ENCODE measurements at places on chromosomes 1 and 21. TPM values are rescaled to one million over a fixed set of nuclear protein-coding genes. Genes with fewer than 3 reads are reported as not detected.

The OR2T12 gene
- polyA plus RNA-seq, result not detected

The REG4 gene
- 0.34 TPM for polyA plus RNA-seq

The RAP1GAP gene
- polyA plus RNA-seq, result 200 TPM

The COL9A2 gene
- polyA plus RNA-seq, result 16.6 TPM

The HLX gene
- polyA plus RNA-seq, result 4.7 TPM

The FCRLA gene
- not detected for polyA plus RNA-seq

The LMOD1 gene
- 9.5 TPM for polyA plus RNA-seq

The EIF4G3 gene
- 14.8 TPM for polyA plus RNA-seq

The SCAF4 gene
- 7.4 TPM for polyA plus RNA-seq

The OR2L3 gene
- not detected for polyA plus RNA-seq

The TPTE gene
- not detected for polyA plus RNA-seq

The CNR2 gene
- not detected for polyA plus RNA-seq

The ZNF695 gene
- polyA plus RNA-seq, result not detected

The PRR9 gene
- polyA plus RNA-seq, result not detected

The OR2T33 gene
- polyA plus RNA-seq, result not detected

The FCN3 gene
- 240 TPM for polyA plus RNA-seq

The RNU1-2 gene
- polyA plus RNA-seq, result 26.8 TPM

The GIPC2 gene
- polyA plus RNA-seq, result 20.3 TPM

The IFFO2 gene
- polyA plus RNA-seq, result 7.5 TPM

The KCNA2 gene
- polyA plus RNA-seq, result 0.09 TPM

- DNase-seq, result no peak
These were observed 9.8 kb downstream of the ATP13A2 start for GRCh38 chr1:17001760-17002523.

DNA sequence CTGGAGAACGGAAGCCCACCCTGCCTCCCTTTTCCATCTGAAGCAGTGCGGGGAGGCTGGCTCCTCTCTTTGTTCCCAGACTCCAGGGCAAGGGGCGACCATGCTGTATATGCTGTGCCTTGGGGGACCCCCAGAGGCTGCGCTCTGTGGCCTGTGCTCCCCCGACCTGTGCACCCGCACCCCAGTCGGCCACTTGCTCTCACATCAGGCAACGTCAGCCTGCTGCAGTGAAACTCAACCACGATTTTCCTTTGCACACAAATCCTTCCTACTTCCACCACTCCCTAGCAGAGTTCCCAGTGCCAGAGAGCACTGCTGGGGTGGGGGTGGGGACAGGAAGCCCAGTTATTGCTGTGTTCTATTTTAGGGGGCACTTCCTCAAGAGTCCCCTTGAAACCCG is 52.5 kb downstream of the SIM2 start:
- no peak for DNase-seq

GRCh38 chr1:147169840-147170674 is 2.2 kb downstream of the PRKAB2 start:
- DNase-seq, result no peak

- peak; percentile 88 for DNase-seq
These were observed at the start of gene MAN1A2 for GRCh38 chr1:117367046-117368025. TSS of gene MAN1A2 (plus strand) at chr1:117367449. CDS start at chr1:117368184, 735 bp downstream.

GRCh38 chr1:221706876-221707582 is 34.9 kb downstream of the DUSP10 start:
- no peak for DNase-seq

GRCh38 chr1:44802306-44803061 is 2.3 kb downstream of the PLK3 start:
- peak; percentile 84 for DNase-seq

- DNase-seq, result peak; percentile 43
These were observed 180.3 kb downstream of the DISC1 start for GRCh38 chr1:231806623-231807495.

GRCh38 chr1:244186372-244186771 is 135.3 kb downstream of the ZBTB18 start:
- DNase-seq, result no peak

DNA sequence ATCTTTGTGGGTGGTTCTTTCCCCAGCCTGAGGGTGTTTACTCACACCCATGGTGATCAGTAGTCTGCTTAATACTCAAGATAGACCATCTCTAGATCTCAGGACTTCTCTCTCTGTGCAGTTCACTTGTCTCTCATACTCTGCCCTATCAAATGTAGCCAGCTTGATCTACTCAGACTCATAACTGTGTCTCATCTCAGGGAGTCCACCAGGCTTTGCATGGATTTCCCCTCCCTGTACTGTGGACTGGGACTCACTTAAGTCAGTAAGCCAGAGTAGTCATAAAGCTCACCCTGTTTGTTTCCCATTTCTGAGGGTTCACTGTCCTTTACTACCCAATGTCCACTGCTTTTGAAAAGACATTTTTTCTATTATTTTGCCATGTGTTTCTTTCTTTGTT is 41.8 kb downstream of the LYPLAL1 start:
- no peak for DNase-seq

GRCh38 chr1:3827813-3828307 is 29.2 kb downstream of the CEP104 start:
- no peak for DNase-seq

DNA sequence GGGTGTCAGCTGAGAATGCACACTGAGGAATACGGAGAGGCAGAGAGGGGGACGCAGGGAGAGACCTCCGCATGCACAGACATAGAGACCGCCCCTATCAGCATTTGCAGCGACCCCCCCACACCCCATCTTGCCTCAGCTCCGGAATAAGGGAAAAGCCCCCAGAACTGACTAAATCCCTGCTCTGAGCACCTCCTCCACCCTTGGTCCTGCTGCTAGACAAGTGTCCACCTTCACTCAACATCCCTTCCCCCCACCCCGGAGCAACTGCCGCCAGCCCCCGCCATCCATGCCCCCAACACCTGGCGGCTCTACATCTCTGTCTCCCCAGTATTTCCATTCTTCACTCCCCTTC is 769 bp downstream of the SV2A start:
- no peak for DNase-seq

- peak; percentile 58 for DNase-seq
These were observed 150.1 kb downstream of the PLXNA2 start for GRCh38 chr1:208093754-208094719.

- no peak for DNase-seq
These were observed 102.8 kb upstream of the COL24A1 start for GRCh38 chr1:86259390-86259789.

GRCh38 chr1:208187499-208188041 is 56.6 kb downstream of the PLXNA2 start:
- DNase-seq, result no peak

GRCh38 chr1:13965770-13966398 is 265.9 kb downstream of the PRDM2 start:
- DNase-seq, result peak; percentile 94

GRCh38 chr1:109181085-109181806 is 32.5 kb upstream of the SARS1 start:
- DNase-seq, result no peak

DNA sequence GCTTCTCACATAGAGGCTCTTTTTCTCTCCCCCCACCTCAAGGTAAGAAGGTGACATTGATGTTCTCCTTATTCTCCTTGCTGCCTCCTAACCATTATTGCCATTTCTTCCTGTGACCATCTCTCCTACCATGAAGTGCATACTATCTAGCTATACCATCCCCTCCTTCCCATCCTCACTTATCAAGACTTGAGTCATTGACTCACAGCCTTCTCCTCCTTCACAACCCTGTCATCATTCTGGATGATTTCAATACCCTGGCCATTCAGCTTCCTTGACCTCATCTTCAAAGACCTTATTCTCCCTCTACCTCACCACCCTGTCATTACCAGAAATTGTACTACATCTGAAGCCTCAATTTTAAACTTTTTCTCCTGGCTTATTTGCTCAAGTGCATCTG is 10.9 kb upstream of the HIPK1 start:
- DNase-seq, result no peak

DNA sequence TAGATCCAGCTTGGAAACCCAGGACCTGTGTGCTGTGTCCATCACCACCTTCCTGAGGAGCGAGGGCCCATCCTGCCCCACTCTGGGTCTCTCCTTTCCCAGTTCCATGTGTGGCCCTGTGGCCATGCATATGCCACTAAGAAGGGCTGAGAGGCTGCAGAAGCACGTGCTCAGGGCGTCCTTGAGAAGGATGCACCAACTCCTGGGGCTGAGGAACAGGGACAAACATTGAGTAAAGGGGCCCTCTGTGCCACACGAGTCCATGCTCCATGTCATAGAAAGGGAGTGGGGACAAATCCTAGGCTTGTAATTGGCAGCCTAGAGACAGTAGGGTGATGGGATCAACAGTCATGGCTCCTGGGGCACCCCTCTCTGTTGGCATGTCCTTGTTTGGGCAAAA is 8.4 kb downstream of the ETV3L start:
- no peak for DNase-seq

DNA sequence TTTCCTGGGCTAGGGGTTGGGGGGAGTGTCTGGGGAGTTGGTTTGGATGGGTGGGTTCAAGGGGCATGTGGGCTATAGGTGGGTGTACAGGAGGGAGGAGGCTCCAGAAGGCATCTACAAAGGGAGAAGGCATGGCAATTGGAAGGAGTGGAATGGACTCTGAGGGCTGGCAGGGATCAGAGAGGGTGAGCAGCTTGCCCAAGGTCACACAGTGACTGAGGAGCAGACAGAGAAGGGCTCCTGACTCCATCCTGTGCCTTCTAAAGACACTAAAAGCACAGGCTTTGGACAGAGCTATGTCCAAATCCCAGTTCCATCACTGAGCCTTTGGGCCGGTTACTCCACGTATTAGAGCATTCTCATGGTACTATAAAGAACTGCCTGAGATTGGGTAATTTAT is 151.8 kb downstream of the PTPRU start:
- no peak for DNase-seq

DNA sequence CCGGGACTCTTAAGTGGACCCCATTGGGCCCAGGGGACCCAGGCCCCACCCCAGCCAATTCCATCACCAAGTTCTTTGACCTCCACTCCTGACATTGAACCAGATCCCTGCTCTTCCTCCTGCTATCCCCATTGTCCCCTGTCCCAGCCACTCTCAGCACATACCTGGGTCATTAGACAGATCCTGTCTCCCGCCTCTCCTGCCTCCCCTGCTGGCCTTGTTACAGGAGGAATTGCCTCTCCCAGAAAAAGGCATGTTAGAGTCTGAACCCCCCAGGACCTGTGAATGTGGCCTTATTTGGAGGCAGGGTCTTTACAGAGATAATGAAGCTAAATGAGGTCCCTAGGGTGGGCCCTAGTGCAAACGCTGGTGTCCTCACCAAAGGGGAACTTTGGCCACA is 301.9 kb downstream of the NPHP4 start:
- no peak for DNase-seq

- DNase-seq, result no peak
These were observed 281.4 kb downstream of the AJAP1 start for GRCh38 chr1:4935807-4936206.

GRCh38 chr1:10728595-10729410 is 67.6 kb downstream of the CASZ1 start:
- peak; percentile 88 for DNase-seq

- peak; percentile 82 for DNase-seq
These were observed 22.6 kb downstream of the ETNK2 start for GRCh38 chr1:204128964-204129896.

GRCh38 chr1:178664278-178664677 is 60.8 kb upstream of the RALGPS2 start:
- DNase-seq, result no peak

DNA sequence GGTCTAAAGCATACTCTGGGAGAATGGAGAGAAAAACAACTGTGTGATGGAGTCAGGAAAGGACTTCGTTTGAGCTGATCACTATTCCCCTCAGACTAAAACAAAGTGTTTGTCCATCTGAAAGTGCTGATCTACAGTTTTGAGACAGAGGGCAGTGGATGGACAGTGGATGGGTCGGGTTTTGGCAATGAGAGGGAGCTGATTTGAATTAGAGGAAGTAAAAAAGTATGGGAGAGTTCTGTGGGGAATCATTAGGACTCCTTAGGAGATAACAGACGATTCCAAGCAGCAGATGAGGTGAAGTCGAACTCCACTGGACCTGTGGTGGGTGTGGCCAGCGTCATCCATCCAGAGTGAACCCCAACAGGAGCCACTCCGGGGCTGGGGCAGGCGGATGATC is 62.3 kb downstream of the PTGS2 start:
- DNase-seq, result no peak

DNA sequence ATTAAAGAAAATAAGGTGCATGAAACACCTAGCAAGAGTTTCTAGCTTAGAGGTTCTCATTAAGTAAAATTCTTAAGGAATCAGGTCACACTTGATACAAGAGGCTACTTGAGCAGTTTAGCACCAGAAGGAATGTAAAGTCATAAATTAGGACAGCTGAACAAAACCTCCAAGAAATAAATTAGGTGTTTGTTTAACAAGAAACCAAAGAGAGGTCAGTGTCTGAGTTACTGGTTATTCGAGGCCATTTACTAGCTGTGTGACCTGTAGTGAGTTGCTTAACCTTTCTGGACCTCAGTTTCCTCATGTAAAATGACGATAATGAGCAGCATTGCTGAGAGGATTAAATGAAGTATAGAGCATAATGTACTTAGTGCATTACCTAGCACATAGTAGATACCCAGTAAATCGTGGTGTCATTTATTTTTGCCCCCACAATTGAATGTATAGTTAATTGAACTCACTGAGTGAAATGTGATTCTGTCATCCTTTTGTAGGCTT is 908 bp upstream of the ELK4 start:
- DNase-seq, result no peak

DNA sequence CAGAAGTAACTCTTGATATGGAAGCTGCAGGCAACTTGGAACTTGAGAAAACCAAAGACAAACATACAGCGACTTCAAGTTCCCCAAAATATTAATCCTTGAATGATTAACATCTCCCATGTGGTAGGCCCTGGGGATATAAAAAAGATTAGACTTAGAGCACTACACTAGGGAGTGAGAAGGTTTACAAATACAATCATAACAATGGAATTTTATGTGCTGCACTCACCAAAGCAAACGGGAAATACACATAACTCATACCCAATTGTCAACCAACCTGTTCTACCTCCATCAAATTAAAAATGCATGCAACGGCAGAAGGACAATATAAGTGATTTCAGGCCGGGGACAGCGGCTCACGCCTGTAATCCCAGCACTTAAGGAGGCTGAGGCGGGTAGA is 3.7 kb downstream of the SMYD3 start:
- DNase-seq, result no peak

GRCh38 chr1:231122143-231122542 is 39.7 kb upstream of the TRIM67 start:
- no peak for DNase-seq

- DNase-seq, result no peak
These were observed 65.5 kb downstream of the PCNX2 start for GRCh38 chr1:233230011-233230410.

DNA sequence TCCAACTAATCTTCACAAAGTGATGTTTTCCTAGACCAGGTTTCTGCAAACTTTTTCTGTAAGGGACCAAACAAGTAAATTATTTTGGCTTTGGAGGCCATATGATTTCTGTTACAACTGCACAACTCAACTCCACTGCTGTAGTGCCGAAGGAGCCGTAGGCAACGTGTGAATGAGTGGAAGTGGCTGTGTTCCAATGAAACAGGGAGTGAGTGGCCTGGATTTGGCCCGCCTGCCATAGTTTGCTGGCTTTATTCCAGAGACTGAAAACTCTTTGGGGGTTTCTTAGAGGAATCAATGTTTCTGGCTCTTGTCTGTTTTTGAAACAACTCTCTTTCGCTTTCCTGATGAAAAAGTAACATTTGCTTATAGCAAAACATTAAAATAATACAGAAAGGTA is 12.6 kb upstream of the ACTL8 start:
- no peak for DNase-seq

GRCh38 chr1:10108134-10108663 is 75.4 kb downstream of the UBE4B start:
- DNase-seq, result no peak

- DNase-seq, result no peak
These were observed 11.1 kb upstream of the CD48 start for GRCh38 chr1:160722726-160723125.

GRCh38 chr1:145977486-145978470 is 13.3 kb downstream of the POLR3GL start:
- DNase-seq, result peak; percentile 91

- DNase-seq, result no peak
These were observed 281.5 kb downstream of the PLPP3 start for GRCh38 chr1:56297904-56298303.

Measured in kidney (tissue), 22 donors.